Neural cell (in vitro differentiated cells): ENCODE measurements at places on chromosomes 13 and 19. TPM values are rescaled to one million over a fixed set of nuclear protein-coding genes. Genes with fewer than 3 reads are reported as not detected.

The KIR2DL4 gene
- not detected in 2 replicates for polyA plus RNA-seq

The PLIN5 gene
- polyA plus RNA-seq = 1.0 and 1.3 TPM in 2 replicates

The HSH2D gene
- polyA plus RNA-seq = not detected in 2 replicates

The CEACAM21 gene
- 0.90 and 2.9 TPM in 2 replicates for polyA plus RNA-seq

The ZNF223 gene
- polyA plus RNA-seq = 17.1 and 22.7 TPM in 2 replicates

The ZFR2 gene
- 9.0 and 16.9 TPM in 2 replicates for polyA plus RNA-seq
